Esophagus mucosa (tissue), 1 donor: ENCODE measurements at places on chromosomes 16 and 17.
A peak's percentile ranks its signal among the peaks of the same experiment; 100 is the strongest.

DNA sequence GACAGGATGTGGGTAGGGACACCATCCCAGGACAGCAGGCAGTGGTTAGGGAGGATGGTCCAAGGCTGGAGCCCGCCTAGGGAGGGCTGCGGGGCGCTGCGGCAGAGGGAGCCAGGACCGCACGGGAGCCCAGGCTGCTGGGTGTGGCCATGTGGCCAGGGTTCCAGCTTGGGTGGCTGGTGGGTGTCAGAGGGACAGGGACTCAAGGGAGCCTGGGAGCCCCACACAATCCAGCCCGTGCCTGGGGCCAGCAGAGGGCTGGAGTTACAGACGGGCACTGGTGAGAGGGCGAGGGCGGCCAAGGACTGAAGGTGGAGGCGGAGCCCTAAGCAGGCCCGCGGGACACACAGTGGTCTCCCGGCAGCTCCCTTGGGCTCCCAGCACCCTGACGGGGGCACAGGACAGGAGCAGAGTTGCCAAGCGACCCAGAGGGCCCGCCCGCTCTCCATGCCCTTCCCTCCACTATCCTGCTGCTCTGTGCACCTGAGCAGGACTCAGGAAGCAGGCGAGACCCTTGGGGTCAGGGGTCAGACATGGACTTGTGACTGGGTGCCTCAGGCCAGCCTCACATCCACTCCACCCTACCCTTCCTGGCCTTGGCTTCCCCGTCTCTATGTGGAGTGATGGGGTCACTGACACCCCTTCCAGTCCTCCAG, 7.1 kb downstream of the MRPL28 start:
- no peak for ATAC-seq

GRCh38 chr16:83619381-83620150, 188.2 kb upstream of the HSBP1 start:
- no peak for ATAC-seq

- no peak for ATAC-seq
Measured at GRCh38 chr16:88588754-88589153, 18.6 kb downstream of the ZC3H18 start.

DNA sequence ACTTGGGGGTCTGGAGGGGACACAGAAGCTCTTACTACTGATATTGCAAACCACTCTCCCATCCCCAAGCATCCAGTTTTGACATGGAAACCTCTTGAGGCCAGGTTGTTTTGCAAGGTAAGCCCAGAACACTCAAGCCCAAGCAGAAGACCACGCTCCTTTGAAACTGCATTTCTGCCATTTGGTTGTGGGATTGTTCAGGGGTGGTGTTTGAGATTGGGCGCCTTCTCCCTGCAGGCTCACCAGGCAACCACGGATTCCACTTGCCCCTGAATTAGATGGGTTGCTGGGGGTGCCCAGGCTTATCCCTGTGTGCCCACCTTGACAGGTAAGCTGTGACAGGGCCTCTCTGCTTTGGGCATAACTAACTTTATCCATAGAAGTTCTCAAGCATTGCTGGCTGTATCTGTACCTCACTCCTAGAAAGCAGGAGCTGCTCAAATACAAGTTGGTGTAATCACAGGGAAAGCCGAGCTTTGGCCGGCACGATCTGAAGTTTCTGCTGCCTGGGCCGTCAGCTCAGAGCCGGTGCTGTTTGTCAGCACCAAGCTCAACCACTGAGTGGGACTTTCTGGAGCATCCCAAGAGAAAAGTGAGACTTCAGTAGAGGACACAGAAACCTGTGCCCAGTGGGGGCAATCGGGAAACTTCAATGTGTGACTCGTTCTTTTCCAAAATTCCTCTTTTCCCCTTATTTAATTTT, 93.6 kb downstream of the CYLD start:
- no peak for ATAC-seq

- peak; percentile 76 for ATAC-seq
Measured at GRCh38 chr17:48026502-48027321, 10.9 kb downstream of the COPZ2 start.

- ATAC-seq = no peak
Measured at GRCh38 chr16:86398622-86399021, 111.7 kb upstream of the FOXF1 start.

- ATAC-seq = no peak
Measured at GRCh38 chr16:85168732-85169256, 56.5 kb upstream of the CIBAR2 start.

GRCh38 chr16:79062821-79063220, 537.7 kb downstream of the MAF start:
- ATAC-seq = no peak

GRCh38 chr16:51326131-51326856, 175.2 kb upstream of the SALL1 start:
- ATAC-seq = peak; percentile 36

DNA sequence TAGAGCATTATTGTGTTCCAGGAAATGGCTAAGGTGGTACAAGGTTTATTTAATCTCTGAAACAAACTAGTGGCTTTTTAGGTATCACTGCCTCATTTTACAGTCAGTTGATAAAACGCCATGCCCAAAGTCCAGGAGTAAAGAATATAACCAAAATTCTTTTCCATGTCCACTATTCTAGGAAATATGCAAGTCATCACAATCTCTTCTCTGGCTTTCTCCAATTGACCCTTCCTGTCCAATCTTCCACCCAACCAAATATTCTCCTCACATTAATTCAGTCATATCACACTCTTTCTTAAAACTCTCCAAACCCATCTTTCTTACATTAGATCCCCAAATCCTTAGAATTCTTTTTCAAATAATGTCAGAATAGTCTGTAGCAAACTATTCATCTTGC, 1110.0 kb upstream of the CDH8 start:
- ATAC-seq = no peak

- no peak for ATAC-seq
Measured at GRCh38 chr17:29740017-29740416, 117.3 kb upstream of the CORO6 start.

- ATAC-seq = peak; percentile 66
Measured at GRCh38 chr17:67280279-67280678, 35.3 kb upstream of the HELZ start.

DNA sequence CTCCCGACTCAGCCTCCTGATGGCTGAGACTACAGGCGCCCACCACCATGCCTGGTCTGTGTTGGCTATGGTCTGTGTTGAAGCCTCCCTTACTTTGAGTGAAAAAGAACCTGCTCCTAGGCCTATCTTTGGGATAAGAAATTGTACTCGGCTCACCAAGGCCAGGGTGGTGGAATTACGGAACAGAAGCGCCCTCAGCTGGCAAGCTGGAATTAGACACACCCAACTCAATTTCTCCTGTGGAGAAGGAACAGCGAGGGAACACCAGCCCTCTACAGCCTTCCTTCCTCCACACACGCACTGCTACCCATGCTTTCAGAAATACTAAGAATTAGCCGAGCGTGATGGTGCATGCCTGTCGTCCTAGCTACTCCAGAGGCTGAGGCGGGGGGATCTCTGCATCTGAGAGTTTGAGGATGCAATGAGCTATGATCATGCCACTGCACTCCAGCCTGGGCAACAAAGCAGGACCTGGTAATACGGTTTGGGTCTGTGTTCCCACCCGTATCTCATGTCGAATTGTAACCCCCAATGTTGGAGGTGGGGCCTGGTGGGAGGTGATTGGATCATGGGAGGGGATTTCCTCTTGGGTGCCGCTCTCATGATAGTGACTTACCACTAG, 40.1 kb upstream of the RBBP6 start:
- ATAC-seq = peak; percentile 37

GRCh38 chr16:86514481-86515376, 4.4 kb downstream of the FOXF1 start:
- no peak for ATAC-seq

DNA sequence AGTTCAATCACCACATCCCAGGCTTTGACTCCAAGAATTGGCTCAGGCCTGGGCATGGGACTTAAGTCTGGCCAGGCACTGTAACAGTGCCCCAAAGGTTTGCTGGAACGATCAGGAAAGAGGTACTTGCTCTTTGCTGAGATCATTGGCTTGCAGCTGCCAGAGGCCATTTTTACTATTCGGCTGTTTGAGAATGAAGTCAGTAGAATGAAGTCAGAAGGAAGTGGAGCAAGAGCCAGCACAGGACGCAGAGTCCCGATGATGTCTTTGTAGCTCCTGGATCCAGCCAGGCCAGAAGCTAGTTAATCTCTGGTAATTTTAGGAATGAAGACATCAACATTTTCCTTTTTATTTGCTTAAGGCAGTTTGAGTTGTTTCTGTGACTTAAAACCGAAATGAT, 195.5 kb downstream of the RAB11FIP4 start:
- ATAC-seq = no peak

GRCh38 chr16:12674524-12674923, 129.2 kb downstream of the CPPED1 start:
- no peak for ATAC-seq

GRCh38 chr16:79848719-79849118, 248.2 kb upstream of the MAF start:
- ATAC-seq = peak; percentile 77

- no peak for ATAC-seq
Measured at GRCh38 chr17:58538811-58539409, 24.5 kb upstream of the MTMR4 start.

DNA sequence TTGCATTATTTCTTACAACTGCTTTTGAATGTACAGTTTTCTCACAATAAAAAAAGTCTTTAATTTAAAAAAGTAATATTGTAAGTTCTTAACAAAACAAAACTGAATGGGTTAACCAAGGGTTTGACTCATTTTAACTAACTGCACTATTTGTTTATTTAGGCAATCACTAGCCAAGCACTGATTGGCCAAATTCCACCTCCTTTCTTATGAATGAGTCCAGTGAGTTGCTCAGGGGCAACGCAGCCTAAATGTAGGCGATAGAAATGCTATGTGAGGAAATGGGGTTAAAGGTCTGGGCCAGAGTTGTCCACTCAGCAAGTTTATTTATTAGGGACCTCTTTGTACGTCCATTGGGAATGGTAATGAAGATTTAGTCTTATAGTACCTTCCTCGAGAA, 89.6 kb upstream of the MAF start:
- no peak for ATAC-seq

DNA sequence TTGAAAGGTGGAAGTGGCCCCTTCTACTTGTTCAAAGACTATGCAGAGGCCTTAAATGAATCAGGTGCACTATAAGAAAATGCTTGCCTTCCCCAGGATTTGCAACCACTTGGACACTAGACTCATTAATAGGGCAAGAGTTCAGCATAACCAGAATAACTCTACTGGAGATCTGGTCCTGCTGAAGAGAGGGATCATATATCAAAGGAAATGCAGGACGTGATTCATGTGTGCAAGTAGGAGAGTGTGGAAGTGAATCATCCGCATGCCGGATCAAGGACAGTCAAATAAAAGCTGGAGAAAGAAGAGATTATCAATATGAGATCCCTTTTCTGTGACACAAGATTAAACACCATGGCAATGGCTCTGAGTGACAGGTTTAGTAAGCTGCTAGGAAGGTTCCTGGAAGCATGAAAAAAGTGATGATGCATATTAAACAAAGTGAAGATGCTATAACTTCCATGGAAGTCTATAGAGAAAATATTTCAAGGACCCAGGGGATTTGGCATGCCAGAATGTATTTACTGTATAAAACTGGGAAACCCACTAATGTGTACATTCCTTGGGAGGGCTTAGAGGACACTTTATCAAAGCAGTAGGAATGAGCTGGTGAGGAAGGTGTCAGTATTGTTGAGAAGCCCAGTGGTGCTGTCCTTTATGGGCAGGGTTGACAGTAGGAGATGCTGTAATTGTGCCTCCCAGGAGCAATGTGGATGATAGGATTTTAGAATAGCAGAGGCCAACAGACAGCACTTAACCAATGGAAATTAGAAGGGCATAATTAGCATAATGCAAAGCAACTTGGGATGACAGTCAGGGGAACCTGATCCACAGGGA, 133.1 kb downstream of the ABCA8 start:
- peak; percentile 97 for ATAC-seq

- ATAC-seq = no peak
Measured at GRCh38 chr16:31861455-31861854, 12.2 kb upstream of the ZNF267 start.

GRCh38 chr16:760545-761343, at the start of gene MSLN:
Gene MSLN, plus strand, starts transcription at chr16:760734. Its CDS starts 1,947 bp downstream, at chr16:762681.
- ATAC-seq = peak; percentile 64

- peak; percentile 4 for ATAC-seq
Measured at GRCh38 chr17:17043461-17044271, 1.4 kb downstream of the MPRIP start.

DNA sequence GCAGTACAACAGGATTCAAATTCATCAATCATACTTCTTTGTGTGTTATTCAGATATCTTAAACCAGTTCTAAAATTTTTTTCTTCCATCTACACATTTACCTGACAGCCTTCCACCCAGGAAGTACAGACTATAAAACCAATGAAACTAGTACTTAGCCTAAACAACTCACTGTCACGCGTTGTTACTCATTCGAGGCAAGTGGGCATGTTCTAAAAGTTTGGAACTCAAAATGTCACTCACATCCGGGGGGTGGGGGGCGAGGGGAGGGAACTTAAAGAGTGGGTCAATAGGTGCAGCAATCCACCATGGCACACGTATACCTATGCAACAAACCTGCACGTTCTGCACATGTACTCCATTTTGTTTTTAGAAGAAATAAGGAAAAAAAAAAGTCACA, 90.4 kb upstream of the PLEKHM1 start:
- no peak for ATAC-seq

DNA sequence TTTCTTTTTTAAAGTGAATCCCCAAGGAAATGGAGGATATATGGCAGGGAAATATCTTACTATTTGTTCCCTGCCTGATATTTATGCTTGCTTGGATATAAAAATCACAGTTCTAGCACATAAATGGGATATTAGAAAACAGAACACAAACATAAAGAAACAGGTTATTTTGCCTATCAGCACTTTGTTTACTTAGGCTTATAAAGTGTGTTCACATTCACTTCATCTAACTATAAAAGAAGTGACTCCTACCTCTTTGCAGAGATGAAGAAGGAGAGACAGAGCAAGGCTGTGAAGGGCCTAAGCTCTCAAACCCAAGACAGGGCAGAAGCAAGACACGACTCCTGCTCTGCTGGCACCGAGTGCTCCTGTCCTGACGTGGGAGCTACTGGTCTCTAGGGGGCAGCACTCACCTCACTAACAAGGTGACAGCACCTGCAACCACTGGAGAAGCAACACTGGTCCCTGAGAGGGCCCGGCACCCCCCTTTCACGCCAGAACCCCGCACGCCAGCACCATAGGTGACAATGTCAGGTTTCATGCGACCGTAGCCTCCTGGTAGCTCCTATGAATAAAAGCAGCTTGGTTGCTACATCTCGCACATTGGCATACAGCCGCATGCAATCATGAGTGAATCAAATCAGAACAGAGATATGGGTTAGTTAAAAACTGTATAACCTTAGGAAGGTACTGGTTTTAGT, 32.0 kb downstream of the MBTPS1 start:
- peak; percentile 71 for ATAC-seq
